Panc1 (cell line): ENCODE measurements at places on chromosomes 1 and 21.

DNA sequence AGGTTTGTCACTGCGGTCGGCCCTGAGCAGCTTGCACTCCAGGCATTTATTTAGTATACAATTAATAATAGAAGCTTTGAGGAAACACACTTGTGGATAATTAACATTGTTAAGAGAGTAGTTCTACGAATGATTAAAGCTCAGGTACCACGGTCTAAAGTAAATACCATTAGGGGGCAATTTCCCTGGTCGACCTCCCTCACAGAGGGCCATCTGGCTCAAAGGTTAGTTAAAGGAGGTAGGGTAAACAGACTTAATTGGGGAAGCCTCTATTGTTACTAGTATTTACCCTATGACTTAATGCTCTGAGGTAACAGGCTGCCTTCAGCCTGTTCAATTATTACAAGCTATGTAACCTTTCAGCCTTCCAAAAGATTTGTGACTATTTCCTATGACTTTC, 122.3 kb upstream of the SLC44A3 start:
- no peak for DNase-seq

DNA sequence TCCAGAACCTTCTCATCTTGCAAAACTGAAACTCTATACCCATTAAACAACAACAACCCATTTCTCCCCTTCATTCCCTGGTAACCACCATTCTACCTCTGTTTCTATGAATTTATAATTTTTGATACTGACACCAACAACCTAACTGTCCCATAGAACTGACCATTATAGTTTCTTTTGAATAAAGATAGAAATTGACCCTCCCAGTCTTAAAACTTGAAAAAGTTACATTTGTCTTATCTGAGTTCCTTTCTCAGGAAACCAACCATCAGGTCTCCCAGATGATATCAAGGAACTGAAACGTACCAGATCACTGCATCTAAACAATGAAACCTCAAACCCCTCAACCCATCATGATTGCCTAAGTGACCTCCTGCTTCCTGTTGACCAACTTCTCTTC, 27.1 kb downstream of the RNF115 start:
- no peak for DNase-seq

DNA sequence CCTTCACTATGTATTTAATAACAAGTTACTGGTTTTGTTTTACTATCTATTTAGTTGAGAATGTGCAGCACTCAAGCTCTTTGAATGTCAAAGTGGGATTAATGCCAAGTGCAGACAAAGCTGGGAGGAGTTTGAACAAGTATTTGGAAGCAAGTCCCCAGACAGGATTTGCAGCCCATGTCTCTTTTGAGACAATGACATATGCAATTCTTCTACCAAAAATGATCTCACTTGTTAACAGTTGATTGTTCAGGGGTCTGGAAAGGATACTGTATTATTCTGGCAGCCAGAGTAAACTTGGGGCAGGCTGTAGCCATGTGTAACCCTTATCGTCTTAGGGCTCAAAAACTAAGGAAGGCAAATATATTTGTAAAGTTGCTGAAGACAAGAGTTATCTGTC, 15.8 kb downstream of the COLGALT2 start:
- DNase-seq: no peak

DNA sequence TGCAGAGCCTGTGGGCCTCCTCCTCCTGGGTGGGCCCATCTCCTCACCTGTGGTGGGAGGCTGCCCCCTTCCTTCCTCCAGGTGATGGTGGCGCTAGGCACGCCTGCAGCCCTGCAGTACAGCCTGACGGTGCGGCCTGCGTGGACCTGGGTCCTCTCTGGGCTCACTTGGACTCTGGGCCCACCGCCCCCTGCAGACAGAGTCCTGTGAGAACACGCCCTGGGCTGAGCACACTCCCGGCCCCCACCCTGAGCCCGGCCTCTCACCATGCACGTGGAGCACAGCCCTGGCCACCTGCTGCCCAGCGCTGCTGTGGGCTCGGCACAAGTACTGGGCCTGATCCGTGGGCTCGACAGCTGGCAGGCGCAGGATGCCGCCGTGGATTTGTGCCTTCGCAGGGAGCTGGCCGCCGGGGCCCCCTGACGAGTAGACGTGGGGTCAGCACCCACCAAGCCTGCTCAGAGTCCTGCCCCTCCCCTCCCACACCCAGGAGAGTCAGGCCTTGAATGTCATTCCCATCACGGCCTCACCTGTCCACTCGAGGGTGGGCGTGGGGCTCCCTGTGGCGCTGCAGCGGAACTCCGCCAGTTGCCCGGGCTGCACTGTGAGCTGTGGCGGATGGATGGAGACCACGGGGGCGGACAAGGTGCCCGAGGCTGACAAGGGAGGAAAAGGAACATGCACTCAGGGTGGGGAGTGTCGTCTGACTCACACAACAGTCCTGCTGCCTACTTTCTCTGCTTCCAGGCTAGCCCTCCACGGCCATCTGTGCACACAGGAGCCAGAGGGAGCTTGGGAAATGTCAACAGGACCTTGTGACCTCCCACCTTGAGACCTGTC, 43.4 kb downstream of the LDLRAD2 start:
- no peak for DNase-seq

DNA sequence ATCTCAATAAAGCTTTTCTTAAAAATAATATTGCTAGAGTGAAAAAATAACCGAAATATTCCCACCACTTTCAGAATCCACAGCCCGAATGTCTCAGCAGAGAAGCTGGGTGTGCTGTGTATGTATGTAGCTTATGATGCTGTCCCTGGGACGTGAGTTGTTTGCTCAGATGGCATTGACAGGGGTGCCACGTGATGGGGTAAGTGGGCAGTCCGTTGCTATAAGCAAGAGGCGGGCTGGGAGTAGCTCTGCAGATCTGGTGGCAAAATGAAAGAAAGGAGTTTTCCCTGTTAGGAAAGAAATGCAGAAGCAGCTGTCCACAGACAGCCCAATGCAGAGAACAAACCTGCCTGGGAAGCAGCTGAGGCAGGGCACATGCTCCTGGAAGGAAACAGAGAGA, 3.8 kb upstream of the FAM20B start:
- no peak for DNase-seq

DNA sequence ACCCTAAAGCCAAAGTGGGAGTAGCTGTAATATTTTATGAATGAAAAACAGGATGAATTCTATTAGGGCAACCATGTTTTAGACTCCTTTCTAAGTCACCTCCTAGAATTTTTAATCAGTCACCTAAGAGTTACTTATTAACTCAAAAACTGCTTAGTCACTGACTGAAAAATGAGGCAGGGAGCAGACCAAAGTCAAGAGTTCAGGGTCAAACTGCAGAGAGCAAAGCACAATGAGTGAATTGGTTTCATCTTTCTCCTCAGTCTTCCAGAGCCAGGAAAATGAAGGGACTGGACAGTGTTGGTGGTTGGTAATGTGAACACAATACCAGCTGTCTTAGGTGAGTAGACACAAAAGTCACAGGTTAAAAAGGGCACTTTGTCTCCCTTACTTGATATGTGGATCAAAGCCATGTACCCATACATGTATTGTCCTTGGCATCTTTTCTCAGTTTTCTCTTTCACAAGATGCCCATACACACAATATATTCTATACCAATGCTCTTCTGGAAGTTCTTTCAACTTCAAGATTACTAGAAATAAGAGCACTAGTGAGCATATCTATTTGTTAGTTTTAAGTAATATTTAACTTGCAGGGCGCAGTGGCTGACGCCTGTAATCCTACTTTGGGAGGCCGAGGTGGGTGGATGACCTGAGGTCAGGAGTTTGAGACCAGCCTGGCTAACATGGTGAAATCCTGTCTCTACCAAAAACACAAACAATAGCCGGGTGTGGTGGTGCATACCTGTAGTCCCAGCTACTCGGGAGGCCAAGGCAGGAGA, 42.2 kb downstream of the ATP1B1 start:
- DNase-seq: no peak

DNA sequence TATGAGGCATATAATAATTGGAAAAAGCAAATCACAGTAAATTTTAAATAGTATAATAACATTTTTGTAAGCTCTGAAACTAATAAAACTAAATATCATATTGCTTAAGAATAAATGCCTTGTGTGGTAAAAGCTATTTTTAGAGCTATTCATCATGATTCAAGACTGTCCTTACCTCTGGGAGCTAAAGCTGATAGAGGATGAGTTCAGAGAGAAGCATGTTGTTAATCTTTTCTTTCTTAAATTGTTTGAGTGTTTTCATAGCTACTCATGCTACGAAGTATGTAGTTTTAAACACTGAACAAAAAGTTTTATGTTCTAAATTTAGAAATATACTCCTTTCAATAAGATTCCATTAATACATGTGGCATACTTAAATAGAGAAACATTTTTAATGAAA, 30.5 kb downstream of the IFI16 start:
- DNase-seq: no peak

- no peak for DNase-seq
Measured at GRCh38 chr1:155175927-155176371, 2.3 kb downstream of the TRIM46 start.
